ENCODE measurements at places on chromosomes 3 and 15.

- DNase-seq: no peak
Measured at GRCh38 chr3:3468596-3468995, 289.1 kb upstream of the CRBN start.

- DNase-seq: no peak
Measured at GRCh38 chr3:184497804-184498203, 63.8 kb upstream of the EPHB3 start.

DNA sequence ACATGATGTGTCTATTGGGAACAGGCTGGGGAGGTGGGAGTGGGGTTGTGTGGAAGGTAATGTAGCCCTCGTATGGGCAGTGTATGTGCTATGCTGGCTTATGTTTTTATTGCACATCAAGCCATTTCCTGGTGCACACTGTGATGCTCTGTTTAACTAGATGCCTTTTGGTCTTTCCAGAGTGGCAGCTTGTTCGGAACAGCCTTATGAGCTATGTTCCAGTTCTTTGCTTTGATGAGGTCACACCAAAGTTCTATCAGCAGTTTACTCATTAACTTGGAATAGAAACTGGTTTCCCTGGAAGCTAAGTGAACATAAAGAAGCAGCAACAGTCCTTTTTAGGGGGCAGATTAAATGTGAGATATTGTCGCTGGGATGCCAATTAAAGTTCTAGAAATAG, 133.9 kb downstream of the DIPK2A start:
- no peak for DNase-seq

GRCh38 chr3:59654123-59654479, 604.3 kb upstream of the CFAP20DC start:
- no peak for DNase-seq

- no peak for DNase-seq
Measured at GRCh38 chr3:134761213-134761612, 33.8 kb upstream of the EPHB1 start.

DNA sequence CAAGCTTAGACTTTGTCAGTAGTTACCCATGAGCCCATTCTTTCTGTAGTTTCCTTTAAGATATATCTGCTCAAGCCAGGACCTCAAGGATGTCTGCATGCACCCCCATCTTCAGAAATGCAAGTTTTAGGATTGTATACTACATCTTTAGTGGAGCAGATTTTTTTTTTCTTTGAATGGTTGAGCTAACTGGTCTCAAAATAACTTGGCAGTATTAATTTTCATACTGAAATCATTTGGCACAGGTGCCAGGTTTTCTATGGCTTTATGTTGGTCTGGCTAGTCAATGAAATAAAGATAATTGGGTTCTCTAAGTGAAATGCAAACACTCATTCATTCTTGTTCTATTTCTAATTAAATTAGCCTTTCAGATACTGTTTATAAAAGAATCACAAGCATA, 108.9 kb downstream of the ATG7 start:
- no peak for DNase-seq

GRCh38 chr15:91469632-91470567, 369.8 kb downstream of the SV2B start:
- DNase-seq: no peak

- no peak for DNase-seq
Measured at GRCh38 chr15:78272316-78272715, 8.0 kb downstream of the DNAJA4 start.

GRCh38 chr3:150636258-150636657, 33.1 kb downstream of the SELENOT start:
- no peak for DNase-seq

DNA sequence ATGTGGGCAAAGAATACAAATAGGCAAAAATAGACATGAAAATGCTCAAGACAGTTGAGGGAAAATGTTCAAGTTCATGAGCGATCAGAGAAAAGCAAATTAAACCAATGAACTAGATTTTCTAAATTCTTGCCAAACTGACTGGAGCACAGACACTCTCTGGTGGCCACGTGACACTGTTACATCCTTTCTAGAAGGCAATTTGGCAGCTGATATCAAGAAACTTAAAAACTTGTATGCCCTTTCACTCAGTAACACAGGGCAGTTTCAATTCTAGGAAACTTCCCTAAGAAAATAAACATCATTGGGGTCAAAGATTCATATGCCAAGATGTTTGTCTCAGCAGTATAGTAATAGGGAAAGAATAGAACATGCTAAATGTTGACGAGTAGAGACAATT, 52.2 kb downstream of the ABHD5 start:
- DNase-seq: no peak

- DNase-seq: no peak
Measured at GRCh38 chr3:32691847-32692246, 6.9 kb downstream of the CNOT10 start.

- DNase-seq: no peak
Measured at GRCh38 chr15:51460796-51461195, 119.3 kb downstream of the GLDN start.

- no peak for DNase-seq
Measured at GRCh38 chr3:153818338-153818737, 302.9 kb upstream of the ARHGEF26 start.

Measured in NCI-H510A (cell line).